Muscle of arm (tissue), 14 donors: ENCODE measurements at places on chromosomes 6 and 20. TPM values are rescaled to one million over a fixed set of nuclear protein-coding genes. Genes with fewer than 3 reads are reported as not detected.

GRCh38 chr6:105985098-105985815 lies 100.9 kb upstream of the PRDM1 start:
- DNase-seq: no peak

DNA sequence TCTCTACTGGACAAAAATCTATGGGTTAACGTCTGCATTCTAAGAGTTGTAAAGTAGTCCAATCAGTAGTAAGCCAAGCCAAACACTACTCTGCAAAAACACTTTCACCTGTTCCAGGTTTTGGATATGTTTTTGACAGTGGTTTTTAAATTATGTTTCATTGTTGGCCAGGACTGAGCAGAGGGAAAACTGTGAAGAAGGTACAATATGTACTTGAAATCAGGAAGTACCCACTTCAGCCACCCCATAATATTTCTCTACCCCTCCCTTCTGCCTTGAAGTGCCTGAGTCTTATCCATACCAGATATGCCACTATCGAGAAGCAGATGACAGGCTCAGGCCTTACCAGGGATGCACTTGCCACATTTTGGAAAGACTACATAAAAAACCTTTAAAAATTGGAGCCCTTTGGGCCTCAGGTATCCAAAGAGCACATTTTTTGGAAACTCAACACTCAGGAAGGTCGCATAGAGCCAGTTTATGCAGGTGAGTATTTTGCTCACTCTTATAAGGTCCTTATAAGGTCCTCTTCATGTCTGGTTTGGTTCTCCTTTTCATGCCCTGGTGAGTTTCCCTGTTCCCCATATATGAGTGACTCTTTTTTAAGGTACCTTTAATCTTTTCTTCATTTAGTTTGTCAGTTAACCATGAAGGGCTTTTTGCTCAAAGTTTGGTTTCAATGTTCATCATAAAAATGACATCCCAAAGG lies 859.3 kb upstream of the FLRT3 start:
- no peak for DNase-seq

DNA sequence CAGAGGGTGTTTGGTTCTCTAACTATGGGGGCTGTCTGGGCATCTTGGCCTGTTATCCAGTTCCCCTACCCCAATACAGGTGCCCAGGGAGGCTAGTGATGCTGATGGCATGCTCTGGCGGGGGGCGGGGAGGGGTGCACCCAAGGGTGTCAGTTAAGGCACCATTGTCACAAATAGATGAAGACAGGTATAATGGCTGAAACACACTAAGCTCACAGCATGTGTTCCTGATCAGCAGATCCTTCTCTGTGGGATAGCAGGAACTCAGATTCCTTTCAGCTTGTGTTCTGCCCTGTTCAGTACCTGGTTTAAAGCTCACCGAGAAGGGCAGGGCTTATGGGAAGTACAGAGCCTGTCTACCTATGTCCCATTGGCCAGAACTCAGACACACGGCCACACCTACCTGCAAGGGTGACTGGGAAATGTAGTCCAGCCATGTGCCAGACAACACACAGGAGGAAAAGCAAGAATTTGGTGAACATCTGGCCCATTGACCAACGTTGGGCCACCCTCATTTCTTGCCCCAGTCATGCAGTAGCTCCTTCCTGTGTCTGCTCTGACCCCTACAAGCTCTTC lies 3.4 kb upstream of the RSPO4 start:
- no peak for DNase-seq

DNA sequence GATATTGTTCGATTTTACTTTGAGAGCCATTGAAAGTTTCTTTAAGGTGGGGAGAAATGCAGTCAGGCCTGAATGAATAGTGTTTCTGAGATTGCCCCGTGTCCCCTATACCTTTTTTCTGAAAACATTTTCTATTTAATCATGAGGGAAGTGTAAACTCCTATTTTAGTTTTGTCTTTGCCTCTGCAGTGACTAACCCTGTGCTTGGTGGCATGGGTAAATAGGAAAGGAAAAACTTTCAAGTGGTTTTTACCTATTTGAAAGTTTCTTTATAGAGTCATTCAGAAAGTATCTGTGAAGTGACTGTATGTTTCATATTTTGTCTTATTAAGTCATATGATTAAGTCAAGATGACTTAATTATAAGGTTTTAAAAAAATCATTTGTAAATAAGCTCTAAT lies 14.5 kb downstream of the SNRNP48 start:
- no peak for DNase-seq

DNA sequence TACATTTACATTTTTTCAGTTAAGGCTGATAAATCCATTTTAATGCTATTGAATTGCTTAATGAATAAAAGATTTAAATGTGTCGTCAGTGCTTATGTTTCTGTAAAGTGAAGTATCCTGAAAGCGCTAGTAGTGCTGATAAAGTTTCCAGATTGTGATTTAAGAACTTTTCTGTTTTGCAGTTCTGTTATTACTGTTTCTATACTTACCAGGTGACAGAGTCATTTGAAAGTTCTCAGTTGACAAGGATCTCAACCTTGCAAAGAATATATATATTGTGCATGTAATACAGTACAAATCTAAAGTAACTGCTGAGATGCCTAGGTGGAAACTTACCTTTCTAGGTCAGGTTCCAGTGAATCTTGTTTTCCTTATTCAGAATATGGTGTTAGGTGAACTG lies 201.8 kb downstream of the ARID1B start:
- DNase-seq: no peak

DNA sequence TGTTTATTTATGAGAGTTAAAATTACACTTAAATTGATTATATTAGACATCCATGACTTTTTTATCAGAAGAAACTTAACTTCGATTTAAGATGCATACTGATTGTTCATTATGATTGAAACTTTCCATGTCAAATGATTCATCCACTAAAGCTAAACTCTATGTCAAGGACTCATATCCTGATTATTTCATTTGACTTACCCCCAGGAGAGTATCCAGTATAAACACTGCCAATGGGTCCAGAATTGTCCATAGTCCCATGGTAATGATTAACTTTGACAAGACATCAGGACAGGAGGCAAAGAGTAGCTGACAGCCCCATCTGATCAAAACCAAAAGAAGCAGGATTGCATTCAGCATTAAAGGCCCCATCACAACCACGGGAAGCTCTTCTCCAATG lies 709.9 kb downstream of the TFAP2A start:
- DNase-seq: no peak

GRCh38 chr6:70811788-70812187 lies 144.1 kb downstream of the SMAP1 start:
- no peak for DNase-seq

GRCh38 chr6:121686611-121687023 lies 251.2 kb downstream of the GJA1 start:
- no peak for DNase-seq

DNA sequence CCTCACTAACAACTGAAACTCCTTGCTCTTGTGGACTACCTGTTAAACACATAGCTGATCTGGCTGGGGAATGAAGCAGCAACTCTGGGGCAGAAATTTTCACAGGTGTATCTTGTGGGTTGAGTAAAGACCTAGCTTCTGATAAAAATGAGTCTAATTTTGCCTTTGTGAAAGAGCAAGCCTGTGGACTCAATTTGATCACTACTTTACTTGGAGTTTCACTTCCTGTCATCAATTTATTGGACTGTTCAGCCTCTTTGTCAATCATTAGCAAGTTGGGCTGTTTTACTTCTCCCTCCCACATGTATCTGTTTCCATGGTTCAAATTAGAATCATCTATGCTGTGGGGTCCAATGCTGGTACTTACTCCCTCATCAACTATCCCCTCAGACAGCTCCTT lies 29.6 kb upstream of the CRIP3 start:
- DNase-seq: no peak

- peak; percentile 28 for DNase-seq
These were observed 124.4 kb upstream of the NUP153 start for GRCh38 chr6:17831135-17831534.

DNA sequence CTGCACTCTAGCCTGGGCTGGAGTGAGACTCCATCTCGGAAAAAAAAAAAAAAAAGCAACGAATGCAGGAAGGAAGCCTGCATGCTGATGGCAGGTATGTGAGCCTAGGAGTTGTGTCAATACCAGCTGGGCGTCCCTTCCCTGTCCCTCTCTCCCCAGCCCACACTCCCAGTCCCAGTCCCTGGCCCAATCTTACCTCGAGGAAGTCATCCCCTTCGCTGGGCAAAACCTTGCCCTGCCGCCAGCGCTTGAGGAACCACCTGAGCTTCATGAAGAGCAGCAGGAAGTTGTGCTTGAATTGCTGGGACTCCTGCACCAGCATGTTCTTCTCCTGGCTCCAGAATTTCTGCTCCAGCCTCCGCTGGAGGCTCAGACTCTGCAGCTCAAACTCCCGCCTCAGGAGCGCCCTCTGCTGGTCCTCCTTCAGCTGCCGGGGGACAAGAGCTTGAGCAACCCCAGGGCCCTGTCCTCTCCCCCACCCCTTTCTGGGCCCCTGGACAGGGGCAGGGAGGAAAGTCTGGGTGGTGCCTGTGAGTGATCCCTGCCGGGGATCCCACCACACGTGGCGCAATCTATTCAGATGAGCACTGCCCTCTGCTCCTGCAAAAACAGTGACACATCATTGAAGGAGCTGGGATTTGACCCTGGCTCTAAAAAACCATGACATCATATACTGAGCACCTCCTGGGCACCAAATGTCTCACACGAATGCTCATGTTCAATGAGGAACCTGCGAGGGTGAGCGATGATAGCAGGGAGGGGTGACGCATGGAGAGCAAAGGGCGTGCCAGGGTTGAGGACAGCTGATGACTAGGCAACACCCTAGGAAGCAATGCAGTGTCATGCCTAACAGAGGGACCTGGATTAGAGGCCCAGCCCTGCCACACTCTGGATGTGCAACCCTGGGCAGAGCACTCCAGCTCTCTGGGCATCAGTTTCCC lies 35.0 kb upstream of the DSN1 start:
- no peak for DNase-seq

GRCh38 chr20:62732842-62733525 lies 24.3 kb downstream of the NTSR1 start:
- no peak for DNase-seq

GRCh38 chr6:25318589-25318988 lies 39.4 kb downstream of the CARMIL1 start:
- no peak for DNase-seq

DNA sequence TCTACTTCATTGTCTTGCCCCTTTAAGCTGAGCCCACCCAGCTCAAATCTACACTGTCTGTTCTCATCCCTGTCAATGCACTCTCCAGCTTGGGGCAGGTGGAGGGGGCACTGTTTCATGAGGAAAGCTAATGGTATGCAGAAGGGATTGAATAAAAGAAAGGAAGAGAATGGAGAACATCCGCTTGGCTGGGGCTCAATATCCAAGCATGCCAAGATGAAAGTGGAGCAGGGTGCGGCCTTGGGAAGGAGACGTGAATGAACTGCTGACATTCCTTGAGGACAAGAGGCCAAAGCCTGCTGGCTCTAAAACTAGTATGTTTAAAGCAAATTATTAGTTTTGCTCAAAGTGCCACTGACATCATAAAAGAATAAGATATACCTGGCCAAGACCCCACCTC lies 24.2 kb downstream of the AKAP12 start:
- DNase-seq: peak; percentile 59

DNA sequence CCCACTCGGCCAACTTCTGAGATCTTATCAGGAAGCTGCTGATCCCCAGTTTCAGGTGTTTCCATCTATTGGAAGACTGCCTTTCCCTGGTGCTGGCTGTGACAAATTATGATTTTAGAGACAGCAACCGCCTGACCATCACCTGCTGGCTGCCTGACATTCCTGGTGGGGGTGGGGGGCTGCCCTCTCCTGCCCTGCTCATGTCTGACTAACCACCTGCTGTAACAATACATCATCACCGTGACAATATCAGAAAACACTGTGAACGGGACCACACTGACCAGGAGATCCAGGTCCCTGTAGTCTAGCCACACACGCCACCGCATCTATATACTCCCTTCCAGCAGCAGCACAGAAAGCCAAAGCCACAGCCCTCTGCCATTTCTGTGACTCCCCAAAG lies 537.5 kb downstream of the QKI start:
- no peak for DNase-seq

- DNase-seq: no peak
These were observed at the start of gene SPINT3 for GRCh38 chr20:45515147-45515913. Gene SPINT3 (minus strand): TSS chr20:45515622. CDS start chr20:45515608, 14 bp downstream.

GRCh38 chr6:47157653-47158219 lies 115.6 kb upstream of the ADGRF1 start:
- no peak for DNase-seq

GRCh38 chr6:137389150-137389704 lies 105.0 kb downstream of the OLIG3 start:
- DNase-seq: no peak

GRCh38 chr6:15498640-15499039 lies 164.2 kb downstream of the DTNBP1 start:
- no peak for DNase-seq

- DNase-seq: no peak
These were observed 654.2 kb upstream of the MAP3K7 start for GRCh38 chr6:91240878-91241603.

GRCh38 chr6:158481690-158482473 lies 78.0 kb upstream of the TMEM181 start:
- no peak for DNase-seq

- DNase-seq: no peak
These were observed 79.6 kb downstream of the CDH22 start for GRCh38 chr20:46228670-46229069.

GRCh38 chr6:134774201-134774638 lies 175.7 kb downstream of the ALDH8A1 start:
- no peak for DNase-seq

- DNase-seq: peak; percentile 44
These were observed 72.7 kb downstream of the TRAM2 start for GRCh38 chr6:52503851-52504781.

- DNase-seq: no peak
These were observed 527.6 kb downstream of the CDKAL1 start for GRCh38 chr6:21061892-21062291.

- no peak for DNase-seq
These were observed 15.5 kb downstream of the TMEM151B start for GRCh38 chr6:44285552-44286284.

DNA sequence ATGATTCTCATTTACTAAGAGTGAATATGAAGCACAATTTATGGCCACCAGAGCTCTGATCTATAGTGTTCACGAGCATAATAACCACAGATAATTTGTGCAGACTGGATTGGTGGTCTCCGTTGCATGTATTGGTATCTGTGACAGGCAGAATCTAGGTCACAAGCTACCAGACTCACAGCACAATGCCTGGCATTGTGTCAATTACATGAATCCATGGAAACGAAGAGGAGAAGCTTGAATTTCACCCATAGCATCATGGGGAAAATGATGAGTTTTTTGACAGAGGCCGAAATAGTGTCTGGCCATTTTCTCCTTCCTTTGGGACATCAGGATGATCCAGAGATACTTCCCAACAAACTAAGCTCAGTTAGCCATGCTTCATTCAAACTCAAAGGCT lies 52.3 kb upstream of the TMEM170B start:
- DNase-seq: no peak

GRCh38 chr6:125471667-125472066 lies 169.9 kb upstream of the HDDC2 start:
- DNase-seq: no peak

GRCh38 chr6:149363154-149363553 lies 36.9 kb upstream of the SUMO4 start:
- DNase-seq: no peak

- DNase-seq: no peak
These were observed 30.7 kb upstream of the NANP start for GRCh38 chr20:25654487-25654886.

Gene SYCP2L
- polyA plus RNA-seq: 0.73 TPM

Gene CST2
- polyA plus RNA-seq: not detected

Gene TCP11
- not detected for polyA plus RNA-seq

Gene PLA2G7
- 1.2 TPM for polyA plus RNA-seq

Gene HLA-DQA1
- polyA plus RNA-seq: 4.1 TPM

Gene MRPS10
- 40.2 TPM for polyA plus RNA-seq

Gene KCNG1
- polyA plus RNA-seq: 0.85 TPM

Gene ADGB
- polyA plus RNA-seq: not detected

Gene SMOC2
- not detected for polyA plus RNA-seq

Gene BACH2
- 5.3 TPM for polyA plus RNA-seq

Gene DOK5
- 34.2 TPM for polyA plus RNA-seq
